ENCODE measurements at places on chromosomes 4 and X. TPM values are rescaled to one million over a fixed set of nuclear protein-coding genes. Genes with fewer than 3 reads are reported as not detected.

FREM3 gene
- total RNA-seq = not detected

KCND1 gene
- 1.3 TPM for total RNA-seq

ANKRD37 gene
- 10.9 TPM for total RNA-seq

FOXR2 gene
- not detected for total RNA-seq

GABRG1 gene
- total RNA-seq = 0.16 TPM

BGN gene
- total RNA-seq = 72.1 TPM

PAGE2 gene
- not detected for total RNA-seq

RRH gene
- total RNA-seq = not detected

IBSP gene
- total RNA-seq = not detected

CABS1 gene
- not detected for total RNA-seq

- no peak for DNase-seq
These were observed 275.5 kb downstream of the PPARGC1A start for GRCh38 chr4:23614284-23614892.

- no peak for DNase-seq
These were observed 4.9 kb upstream of the ABRAXAS1 start for GRCh38 chr4:83489711-83490326.

DNA sequence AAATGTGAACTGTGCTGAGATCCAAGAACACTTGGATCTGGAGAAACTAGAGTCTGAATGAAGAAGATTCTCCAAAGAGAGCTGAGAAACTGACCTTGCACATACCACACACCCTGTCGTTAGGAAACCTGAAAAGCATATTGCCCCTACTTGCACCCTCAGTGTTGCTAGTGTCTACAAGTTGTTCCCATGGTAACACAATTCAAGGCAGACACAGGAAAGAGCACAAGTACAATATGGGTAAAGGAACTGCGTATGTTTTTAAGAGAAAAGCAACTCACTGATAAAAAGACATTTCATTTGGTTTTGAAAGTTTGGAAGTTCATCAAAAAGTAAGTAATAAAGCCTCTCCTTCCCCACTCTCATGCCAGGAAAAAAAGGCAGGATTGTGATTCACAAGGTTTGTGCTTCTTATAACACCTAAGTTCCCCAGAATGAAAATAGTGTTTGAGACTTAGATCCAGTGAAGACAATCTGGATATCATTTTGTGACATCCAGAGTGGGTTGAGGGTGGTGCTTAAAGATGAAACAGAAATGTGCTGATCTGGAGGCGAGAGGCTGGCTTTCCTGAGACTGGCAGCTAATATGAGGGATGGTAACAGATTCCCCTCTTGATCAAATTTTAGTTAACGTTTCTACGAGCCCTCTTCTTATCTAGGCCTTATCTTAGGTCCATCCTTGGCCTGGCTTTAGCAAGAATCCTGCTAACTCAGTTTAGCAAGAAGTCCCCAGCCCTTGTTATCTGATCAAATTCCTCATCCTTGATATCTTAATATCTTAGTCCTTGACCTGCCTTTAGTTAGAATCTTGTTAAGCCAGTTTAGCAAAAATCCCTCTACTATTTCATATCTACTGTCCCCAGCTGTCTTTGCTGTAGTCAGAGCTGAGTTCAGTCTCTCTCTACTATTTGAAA lies 42.3 kb downstream of the NIPAL1 start:
- no peak for DNase-seq

DNA sequence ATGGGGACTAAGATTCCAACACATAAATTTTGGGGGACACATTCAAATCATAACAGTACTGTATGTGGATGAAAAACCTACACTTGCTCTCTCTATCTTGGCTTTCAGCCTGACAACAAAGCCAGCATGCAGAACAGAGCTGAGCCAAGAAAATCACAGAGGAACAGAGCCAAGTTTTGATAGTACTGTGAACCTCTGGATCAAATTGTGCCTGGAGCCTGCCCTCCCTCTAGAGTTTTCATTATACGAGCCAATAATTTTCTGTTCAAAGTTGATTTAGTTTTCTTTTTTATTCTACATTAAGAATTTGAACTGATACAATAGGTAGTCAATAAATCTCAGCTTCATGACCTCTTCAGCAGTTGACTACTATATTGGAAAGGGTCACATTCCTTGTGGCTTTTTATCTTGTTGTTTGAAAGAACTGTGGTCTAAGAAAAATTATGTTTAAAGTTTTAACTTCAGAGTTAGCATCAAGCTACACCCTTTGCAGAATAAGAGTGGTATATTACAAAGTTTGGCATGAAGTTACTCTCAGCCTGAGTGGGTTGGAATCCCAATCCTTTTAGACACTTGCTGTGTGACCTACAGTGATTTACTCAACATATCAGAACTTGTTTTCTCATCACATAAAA lies 31.1 kb downstream of the GRID2 start:
- no peak for DNase-seq

DNA sequence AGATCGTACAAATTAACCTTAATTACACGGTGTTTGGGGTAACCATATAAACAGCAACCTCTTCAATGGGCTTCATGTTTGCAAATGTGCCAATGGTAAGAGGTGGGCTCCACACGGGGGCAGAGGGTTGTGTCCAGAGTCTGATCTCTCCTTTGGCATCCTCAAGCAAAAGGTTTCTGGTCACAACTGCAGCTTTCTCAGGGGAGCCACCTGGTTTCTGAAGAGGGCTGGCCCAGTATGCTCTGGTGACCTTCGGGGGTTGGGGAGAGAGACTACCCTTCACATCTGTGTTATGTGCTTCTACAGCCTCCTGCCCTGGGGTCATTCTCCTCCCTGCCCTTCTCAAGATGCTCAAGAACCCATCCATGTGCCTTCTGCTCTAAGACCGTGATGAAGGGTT lies 259.6 kb downstream of the CRLF2 start:
- DNase-seq = no peak

- DNase-seq = no peak
These were observed 110.8 kb upstream of the HSD17B10 start for GRCh38 chrX:53544936-53545335.

- DNase-seq = no peak
These were observed 108.9 kb downstream of the UNC5C start for GRCh38 chr4:95439896-95440295.

GRCh38 chrX:124209792-124210576 lies 122.5 kb upstream of the TEX13D start:
- DNase-seq = no peak

DNA sequence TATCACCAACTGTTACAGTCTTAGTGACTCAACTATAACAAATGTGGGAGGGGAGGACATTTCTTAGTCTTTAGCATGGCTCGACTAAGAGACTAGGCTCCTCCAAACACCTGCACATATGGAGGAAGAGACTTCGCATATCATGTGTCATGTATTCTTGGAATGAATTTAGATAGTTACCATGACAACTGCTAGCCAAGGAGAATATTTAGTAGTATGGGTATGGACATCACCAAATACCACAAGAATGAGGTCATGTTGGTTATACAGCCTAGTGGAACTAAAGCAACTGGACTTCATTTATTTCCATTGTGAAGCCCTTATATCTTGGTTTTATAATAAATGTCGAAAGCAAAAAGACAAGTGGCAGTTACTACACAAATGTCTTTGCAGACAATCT lies 512.3 kb downstream of the CFAP47 start:
- no peak for DNase-seq

DNA sequence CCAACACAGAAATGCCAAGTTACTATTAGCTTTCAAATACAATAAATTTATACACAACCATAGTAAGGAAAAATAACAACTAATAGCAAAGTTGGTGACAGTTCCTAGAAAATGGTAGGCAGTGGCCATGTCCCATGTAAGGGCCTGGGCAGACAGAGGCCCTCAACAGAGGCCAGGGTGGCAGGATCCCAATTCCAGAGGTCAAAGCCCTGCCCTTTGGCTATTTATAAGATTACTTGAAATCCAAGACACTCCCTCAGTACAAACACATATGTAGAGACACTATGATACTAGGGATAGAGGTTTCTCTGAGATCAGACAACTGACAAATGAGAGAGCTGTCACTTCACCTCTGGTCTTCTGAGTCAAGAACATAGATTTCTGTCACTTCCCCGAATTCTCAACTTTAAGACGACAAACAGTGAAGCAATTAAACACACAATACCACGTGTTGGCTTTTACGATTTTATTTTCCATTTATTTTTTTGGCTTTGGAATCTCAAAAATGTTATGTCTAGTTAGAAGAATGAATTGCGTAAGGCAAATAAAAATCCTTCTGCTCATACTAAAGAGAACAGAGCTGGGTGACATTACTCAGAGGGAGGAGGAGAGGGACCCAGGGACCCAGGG lies 16.3 kb upstream of the MAOB start:
- DNase-seq = no peak

GRCh38 chr4:52751487-52751911 lies 274 bp upstream of the ERVMER34-1 start:
- DNase-seq = no peak

- no peak for DNase-seq
These were observed 7.6 kb downstream of the CLCN5 start for GRCh38 chrX:49930039-49930438.

DNA sequence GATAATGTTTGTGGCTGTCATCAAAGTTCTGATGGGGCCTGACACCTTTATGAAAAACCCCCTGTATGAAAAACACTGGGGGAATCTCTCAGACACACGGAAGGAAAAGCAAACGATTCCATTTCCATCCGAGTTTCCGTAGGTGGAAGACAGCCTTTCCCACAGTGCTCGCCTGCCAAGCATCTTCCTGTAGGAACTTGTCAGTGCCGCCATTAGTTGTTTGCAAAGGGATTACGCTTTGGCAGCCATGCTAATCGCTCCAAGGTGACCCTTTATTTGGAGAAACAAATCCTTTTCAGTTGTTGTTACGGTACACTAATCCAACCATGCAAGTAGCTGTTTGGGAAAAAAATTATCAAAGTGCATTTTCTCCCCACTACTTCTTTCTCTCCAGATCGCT lies 44.4 kb upstream of the STOX2 start:
- DNase-seq = no peak

GRCh38 chr4:126532527-126532926 lies 1100.2 kb upstream of the INTU start:
- DNase-seq = no peak

DNA sequence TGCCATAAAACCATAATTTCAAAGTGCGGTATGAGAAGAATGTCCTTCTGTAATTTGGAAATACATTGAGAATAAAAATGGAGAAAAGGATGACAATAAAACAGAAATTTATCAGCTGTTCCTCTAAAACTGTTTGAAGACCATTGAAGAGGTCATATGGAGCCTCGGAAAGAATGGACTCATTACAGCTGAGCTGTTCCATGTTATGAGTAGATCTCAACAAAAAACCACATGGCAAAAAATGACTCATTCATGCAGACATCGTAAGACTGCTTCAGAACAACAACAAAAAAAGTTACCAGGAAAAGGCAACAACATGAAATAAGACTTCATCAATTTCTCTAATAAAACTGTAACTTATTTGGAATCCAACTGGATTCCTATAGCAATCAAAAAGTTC lies 39.7 kb downstream of the AKAP4 start:
- DNase-seq = no peak

DNA sequence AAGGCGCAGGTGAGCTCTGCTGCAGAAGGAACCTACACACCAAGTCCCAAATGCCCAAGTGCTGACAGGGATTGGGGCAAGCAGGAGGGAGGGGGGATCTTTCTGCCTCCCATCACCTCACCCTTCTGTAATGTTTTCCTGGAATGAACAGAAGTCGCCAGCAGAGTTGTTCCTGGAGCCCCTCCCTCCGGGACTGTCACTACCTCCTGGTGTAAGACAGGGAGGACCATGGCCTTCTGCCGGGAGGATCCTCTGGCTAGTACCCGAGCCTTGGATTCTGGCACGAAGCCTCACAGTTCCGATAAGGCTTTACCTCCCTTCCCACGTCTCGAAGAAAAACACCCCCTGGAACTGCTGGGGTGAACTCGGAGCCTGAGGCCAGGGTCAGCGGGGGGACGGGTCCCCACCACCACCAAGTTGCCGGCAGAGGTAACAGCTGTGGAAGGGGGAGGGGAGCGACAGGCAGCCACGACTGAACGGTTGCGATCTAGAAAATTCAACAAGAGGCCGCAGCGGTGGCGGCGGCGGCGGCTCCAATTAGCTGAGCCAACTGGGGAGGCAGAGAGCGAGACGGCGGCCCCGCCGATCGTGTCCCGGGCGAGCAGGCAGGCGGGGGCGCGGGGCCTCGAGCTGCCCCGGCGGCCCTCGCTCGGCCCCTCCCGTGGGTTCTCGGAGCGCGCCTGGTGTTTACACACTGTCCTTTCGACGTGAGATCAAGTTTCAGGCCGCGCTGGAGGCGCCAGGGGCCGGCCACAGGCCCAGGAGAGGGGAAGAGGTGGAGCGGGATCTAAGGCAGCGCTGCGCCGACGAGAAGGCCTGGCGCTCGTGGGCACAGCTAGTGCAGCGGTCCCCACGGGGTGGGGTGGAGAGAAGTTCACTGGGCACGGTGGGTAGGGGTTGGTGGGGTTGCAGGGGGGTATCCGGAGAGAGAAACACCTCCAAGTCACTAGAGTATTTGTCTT lies 53.7 kb upstream of the BCOR start:
- no peak for DNase-seq

DNA sequence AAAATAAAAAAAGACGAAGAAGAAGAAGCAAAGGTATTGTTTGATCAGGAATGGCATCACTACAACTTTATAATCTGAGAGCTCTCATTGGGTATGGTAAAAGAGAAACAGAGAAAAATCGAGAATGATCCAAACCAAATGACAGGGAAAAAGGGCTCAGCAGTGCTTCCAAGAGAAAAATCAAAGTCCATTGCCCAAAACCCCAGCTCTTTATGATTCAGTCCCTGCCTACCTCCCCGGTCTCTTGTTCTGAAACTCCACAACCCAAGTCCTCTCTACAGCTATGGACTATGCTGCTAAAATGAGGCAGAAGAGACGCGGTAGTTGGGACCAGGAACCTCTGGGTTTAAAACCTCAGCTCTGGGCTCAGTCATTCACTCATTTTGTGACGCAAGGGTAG lies 341.1 kb upstream of the PPARGC1A start:
- no peak for DNase-seq

- DNase-seq = no peak
These were observed 261.1 kb upstream of the GATB start for GRCh38 chr4:152021788-152022438.

DNA sequence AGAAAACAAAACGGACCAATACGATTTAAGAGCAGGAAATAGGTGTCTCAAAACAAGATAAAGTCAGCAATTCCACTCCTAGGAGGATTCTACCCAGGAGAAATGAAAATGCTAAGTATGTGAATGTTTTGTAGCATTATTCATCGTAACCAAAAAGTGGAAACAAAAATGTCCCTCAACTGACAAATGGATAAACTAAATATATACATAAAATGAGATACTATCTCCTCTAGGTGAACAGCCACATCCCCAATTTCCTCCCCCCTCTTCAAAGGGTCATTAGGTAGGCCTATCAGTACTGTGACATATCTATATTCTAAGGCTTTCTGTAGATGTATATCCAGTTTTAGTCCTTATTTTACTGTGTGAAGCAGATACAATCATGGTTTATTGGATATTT lies 18.0 kb downstream of the DDX3X start:
- DNase-seq = no peak

DNA sequence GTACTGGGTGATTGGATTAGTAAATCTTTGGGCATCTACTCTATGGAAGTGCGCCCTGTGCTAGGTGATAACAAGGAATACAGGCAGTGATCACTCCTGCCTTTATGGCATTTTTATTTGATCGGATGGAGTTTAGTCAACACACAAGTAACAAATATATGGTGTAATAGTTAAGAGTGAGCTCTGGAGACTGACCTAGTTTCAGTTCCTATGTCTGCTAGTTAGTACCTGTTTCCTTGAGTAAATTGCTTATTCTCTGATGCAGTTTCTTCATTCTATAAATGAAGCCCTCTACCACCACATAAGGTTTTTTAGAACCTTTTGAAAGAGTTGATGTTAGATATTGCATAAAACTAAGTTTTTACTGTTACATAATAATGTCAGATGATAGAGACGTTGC lies 134.6 kb downstream of the KDM6A start:
- DNase-seq = no peak
